Kidney (tissue), 22 donors: ENCODE measurements at places on chromosomes 6 and 20. TPM values are rescaled to one million over a fixed set of nuclear protein-coding genes. Genes with fewer than 3 reads are reported as not detected.

- H3K27me3 ChIP-seq, result no peaks in the 10 kb centered on the region
- no peak overlapping the region for H3K4me3 ChIP-seq
- H3K36me3 ChIP-seq, result no peaks in the 10 kb centered on the region
- no peak overlapping the region for H3K27ac ChIP-seq
Observed at GRCh38 chr6:123804014-123804786, 535 bp downstream of the NKAIN2 start.

NKX2-2 gene
- total RNA-seq, result not detected

- no peaks in the 10 kb centered on the region for H3K4me1 ChIP-seq
- no peaks in the 10 kb centered on the region for H3K36me3 ChIP-seq
Observed at GRCh38 chr6:131216246-131216645, 81.0 kb downstream of the AKAP7 start.

DNA sequence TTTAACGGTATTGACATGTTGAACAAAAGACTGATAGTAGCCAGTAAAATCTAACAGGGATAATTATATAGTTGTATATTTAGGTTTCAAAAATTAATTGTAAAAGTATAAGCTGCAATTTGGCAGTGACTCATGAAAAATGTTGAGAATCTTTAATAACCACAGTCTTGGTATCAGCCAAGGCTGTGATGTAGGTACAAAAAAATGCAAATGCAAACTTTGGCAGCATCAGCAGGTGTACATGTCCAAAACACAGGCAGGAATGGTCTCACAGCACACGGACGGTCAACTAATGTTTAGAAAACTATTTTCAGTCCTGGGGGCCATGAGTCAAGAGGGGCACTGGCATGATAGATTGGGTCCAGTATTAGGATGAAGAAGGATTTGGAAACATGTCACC lies 58.5 kb upstream of the BEND3 start:
- H3K4me1 ChIP-seq, result no peaks in the 10 kb centered on the region
- no peak for DNase-seq
- no peaks in the 10 kb centered on the region for H3K27me3 ChIP-seq
- H3K36me3 ChIP-seq, result no peaks in the 10 kb centered on the region
- no peak overlapping the region for H3K27ac ChIP-seq
- no peak overlapping the region for H3K4me3 ChIP-seq

CD83 gene
- 4.0 TPM for total RNA-seq
